Stimulated activated CD8-positive, alpha-beta memory T cell treated with anti-CD3 and anti-CD28 coated beads, Interleukin-15, amount 100 ng/mL, for 1 hour (primary cell): ENCODE measurements at places on chromosomes 11 and 22.
A peak's percentile ranks its signal among the peaks of the same experiment; 100 is the strongest.

GRCh38 chr22:27754888-27755480, 46.6 kb downstream of the MN1 start:
- DNase-seq: no peak

GRCh38 chr11:116085031-116085635, 580.9 kb upstream of the CADM1 start:
- no peak for DNase-seq

GRCh38 chr22:27718186-27719035, 83.1 kb downstream of the MN1 start:
- DNase-seq: no peak

DNA sequence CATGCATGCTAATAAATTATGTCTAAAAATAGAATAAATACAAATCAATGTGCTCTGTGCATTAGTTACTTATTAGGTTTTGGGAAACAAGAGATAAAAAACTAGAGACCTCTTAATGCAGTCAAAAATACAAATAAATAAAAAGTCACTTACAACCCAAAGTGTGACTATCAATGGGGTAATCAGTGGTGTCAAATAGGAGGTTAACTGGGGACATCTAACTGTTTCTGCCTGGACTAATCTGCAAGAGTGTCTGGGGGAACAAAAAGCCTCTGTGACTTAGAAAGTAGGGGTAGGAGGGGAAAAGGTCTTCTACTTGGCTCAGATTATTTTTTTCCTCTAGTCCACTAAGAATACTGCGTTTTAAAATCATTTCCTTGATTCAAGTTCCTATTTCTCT, 810 bp upstream of the HBB start:
- DNase-seq: no peak

- no peak for DNase-seq
Observed at GRCh38 chr11:38968951-38969350, 2370.9 kb upstream of the RAG2 start.

DNA sequence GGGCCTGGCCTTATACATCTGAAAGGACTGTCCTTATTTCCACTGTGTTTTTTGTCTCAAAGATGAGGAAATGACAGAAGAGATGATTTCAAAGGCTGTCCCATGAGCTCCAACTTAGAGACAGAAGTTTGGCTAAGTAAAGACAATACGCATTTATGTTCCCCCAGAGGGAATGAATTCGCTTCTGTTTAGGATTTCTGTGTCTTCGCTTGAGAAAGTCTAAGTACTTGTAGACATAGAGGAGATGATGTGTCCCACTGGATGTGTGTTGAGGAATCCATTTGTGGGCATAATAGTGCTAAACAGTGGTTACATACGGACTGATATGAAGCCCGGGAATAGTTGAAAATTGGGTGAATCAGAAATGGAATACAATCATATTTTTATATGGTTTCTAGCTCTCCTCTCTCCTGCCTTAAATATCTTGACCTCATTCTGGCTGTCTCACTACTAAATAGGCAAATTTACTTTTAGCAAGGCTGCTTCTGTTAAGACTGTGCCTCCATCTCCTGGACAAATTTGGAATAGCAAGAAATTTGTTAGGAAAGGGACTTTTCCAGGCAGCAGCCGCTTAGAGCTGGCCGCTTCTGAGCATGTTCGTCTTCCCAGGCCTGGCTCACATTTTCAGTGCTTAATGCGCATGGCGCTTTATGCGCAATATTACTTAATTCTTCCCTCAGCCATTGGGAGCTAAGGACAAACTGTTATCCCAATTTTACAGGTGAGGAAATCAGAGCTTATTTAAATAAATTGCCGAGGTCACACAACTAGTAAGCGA, 1.9 kb upstream of the PEX26 start:
- DNase-seq: peak; percentile 7

GRCh38 chr11:119192111-119192510, 6.8 kb downstream of the NHERF4 start:
- DNase-seq: no peak
